Activated CD4-positive, alpha-beta T cell treated with anti-CD3 and anti-CD28 coated beads, Interleukin-2, amount 50 U/mL, for 24 hours (primary cell): ENCODE measurements at places on chromosomes 13 and 19.

- DNase-seq, result no peak
Observed at GRCh38 chr13:33509642-33510229, 224.2 kb upstream of the STARD13 start.

GRCh38 chr19:21786936-21787335 lies 19.6 kb upstream of the ZNF100 start:
- no peak for DNase-seq

DNA sequence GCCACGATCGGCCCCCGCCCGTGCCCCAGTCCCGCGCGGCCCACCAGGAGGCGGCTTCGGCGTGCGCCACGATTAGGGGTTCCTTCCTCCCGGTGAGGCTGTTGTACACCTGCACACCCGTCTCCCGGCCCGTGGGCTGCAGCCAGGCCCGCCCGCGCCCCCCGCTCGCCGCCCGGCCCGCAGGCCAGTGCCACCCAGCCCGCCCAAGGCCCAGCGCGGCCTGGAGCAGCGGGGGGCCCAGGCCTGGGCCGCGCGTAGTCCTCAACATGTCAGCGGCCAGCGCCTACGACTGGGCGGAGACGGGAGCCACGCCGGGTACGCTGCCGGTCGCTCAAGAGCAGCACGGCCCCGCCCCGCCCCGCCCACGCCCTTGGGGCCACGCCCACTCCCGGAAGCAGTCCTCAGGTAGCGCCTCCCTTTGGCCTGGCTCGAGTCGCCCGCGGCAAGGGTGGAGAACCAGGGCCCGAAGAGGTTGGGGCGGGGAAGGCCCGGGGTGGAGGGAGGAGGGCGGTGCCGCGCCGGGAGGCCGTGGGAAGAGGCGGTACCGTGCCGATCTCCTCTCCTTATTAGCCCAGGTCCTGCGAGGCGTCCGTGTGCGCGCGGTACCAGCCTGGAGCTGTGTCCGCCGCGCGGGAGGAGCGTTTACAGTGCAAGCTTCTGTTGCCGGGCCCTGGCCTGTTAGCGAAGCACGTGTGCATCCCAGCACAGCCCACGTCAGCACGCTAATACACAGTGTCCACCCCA lies at the start of gene CARS2:
Gene CARS2 (minus strand): TSS at position 291 of the 744 bp plus-strand sequence. CDS start 23 bp downstream, at position 268.
- peak; percentile 90 for DNase-seq

- DNase-seq, result no peak
Observed at GRCh38 chr13:31092646-31093045, 69.1 kb downstream of the HSPH1 start.

DNA sequence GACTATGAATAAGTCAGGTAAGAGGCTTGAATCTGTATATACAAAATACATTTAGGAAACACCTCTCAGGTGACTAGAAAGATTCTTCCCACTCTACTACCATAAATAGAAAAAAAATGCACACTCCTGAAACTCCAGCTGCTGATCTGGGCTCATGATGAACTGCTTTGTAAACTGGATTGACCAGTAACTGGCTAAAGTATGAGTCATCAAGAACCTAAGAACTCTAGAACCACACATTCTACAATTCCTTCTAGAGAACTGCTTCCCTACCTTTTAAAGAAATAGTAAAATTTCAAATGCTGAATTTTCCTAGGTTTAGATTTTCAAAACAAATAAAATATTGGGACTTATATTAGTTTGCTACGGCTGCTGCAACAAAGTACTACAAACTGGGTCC lies 55.2 kb downstream of the ELF1 start:
- DNase-seq, result no peak

GRCh38 chr19:35342430-35342829 lies 5.3 kb upstream of the FFAR1 start:
- DNase-seq, result no peak

DNA sequence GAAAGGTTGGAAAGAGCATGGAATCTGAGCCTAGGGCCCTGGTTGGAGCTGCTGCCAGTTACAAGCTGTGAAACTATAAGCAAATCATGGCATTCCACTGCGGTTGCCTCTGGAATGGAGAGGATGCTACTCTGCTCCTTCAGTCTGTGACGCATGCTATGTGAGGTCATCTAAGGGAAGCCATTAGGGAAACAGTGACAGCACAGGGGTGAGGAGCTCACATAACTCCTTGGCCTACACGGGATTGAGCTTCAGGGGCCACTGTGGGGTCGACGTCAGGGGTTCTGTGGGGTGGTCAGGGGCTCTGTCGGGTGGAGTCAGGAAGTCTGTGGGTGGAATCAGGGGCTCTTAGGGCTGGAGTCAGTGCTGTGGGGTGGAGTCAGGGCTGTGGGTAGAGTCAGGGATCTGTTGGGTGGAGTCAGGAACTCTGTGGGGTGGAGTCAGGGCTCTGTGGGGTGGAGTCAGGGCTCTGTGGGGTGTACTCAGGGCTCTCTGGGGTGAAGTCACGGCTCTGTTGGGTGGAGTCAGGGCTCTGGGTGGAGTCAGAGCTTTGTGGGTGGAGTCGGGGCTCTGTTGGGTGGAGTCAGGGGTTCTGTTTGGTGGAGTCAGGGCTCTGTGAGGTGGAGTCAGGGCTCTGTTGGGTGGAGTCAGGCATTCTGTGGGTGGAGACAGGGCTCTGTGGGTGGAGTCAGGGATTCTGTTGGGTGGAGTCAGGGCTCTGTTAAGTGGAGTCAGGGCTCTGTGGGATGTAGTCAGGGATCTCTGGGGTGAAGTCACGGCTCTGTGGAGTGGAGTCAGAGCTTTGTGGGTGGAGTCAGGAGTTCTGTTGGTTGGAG lies 35.8 kb upstream of the MEDAG start:
- no peak for DNase-seq
